ENCODE measurements at places on chromosomes 13 and 19.

GRCh38 chr13:44331912-44332851, 41.4 kb upstream of the SERP2 start:
- DNase-seq: no peak

DNA sequence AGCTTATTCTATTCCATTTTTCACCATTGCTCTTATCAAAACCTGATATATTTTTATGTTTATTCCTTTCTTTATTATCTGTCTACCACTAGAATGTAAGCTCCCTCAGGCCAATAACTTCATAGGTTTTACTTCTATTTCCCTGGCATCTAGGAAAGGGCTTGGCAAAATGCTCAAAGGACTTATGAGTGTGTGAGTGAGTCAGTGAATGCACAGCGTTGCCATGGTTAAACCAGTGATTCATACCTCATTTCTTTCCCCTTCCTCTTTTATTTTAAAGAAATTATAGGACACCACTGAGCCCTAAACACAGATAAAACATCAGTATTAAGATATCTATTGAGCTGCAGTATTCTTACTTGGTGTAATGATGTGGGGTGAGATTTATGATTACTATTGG, 162.1 kb downstream of the GPC6 start:
- DNase-seq: no peak

DNA sequence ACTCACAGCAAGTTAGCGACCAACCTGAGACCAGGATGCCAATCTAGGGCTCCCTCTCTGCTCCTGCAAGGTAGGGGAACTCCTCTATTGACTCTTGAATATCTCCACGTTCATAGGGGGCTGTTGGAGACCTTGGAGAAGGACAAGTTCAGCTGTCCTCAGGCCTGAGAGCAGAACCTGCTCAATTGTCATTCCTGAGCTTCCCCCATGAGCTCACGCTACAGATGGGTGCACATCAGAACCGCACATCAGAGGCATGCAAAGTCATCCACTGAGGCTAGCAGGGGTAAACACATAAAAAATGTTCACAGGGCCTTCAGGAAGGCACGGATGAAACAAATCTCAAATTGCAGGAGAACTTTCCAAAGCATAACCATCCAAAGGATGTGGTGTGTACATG, 168.8 kb upstream of the ZNF507 start:
- no peak for DNase-seq

GRCh38 chr13:50526661-50527071, 316.8 kb downstream of the DLEU7 start:
- DNase-seq: no peak

- DNase-seq: no peak
These were observed 21.4 kb downstream of the UHRF1 start for GRCh38 chr19:4930664-4931063.

GRCh38 chr13:112964971-112965492, 4.0 kb upstream of the MCF2L start:
- no peak for DNase-seq

- peak; percentile 48 for DNase-seq
These were observed 4.2 kb downstream of the LIPE start for GRCh38 chr19:42422901-42423461.

DNA sequence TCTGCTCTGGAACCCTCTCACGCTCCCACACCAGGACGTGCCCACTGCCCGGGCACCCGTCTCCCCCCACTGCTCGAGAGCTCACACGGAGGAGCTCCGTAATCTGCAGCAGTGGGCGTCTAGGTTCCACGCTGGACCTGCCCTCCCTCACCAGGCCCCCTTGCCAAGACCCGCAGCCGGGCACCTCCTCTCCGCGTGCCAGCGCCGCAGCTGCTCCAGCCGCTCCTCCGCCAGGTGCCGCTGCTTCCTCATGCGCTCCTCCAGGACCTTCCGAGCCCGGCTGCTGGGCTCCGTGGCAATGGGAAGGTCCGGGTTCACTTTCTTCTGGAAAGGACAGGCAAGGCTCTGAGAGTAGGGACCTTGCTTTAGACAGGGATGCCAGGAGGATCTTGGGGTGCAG, 35.0 kb upstream of the MATK start:
- no peak for DNase-seq

DNA sequence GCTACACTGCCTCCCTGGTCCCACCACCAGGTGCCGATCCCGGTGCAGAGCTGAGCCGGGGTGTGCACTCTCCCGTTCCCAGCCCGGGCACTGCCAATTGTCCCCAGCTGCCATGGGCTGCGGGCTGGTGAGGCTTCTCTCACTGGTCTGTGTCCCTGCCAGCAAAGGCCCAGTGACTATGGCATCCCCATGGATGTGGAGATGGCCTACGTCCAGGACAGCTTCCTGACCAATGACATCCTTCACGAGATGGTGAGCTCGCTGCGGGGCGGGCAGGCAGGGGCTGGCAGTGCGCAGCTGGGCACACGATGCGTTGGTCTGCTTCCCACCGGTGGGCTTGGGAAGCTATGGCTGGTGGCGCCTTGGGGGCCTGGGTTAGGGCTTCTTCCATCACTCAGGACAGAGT, 14.6 kb downstream of the MPND start:
- DNase-seq: no peak

DNA sequence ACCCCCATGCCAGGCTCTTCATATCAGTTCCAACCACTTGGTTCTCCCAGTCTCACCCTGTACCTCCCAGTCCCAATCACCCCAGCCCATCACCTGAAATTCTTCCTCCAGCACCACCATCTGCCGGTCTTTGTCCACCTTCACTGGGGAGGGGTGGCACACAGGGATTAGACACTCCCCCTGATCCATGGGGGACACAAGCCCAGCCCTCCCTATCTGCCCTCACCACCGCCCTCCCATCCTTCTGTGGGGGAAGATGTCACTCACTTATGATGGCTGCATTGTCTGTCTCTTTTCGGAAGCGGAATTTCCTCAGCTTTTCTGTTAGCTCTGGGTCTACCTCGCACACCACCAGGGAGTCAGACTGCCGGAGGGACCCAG, 685 bp downstream of the GMFG start:
- DNase-seq: no peak

DNA sequence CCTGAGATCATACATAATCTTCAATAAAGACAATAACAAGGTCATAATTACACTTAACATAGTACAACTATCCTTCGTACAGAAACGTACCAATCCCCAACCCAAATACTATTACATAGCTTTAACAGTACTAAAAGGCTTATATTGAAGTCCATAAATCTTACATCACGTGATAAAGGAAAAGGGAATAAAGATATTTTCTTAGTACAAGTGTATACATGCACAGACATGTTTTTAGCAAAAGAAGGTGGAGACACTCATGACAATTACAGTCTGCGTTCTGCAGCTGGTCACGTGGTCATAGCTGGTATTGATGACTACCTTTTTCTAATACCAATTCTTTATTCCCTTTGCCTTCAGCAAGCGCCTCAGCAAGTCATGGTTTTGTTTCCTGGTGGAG, 464.5 kb upstream of the SLITRK5 start:
- no peak for DNase-seq

DNA sequence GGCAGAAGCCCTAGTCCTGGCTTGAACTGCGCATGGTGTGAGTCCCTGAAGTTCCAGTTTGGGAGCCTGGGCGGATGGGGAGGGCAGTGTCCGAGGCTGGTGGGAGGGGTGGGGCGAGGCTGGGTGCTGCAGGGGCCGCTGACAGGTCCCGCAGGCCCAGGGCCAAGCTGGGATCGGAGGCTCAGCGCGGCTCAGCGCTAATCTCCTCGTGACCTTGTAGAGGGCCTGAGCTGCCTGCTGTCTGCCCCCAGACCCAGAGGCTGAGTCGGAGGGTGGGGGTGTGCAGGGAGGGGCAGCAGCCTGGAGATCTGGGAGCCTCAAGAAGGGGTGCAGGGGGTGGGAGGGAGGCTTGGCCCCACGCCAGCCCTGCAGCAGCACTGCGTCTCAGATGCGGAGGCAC, 3.0 kb downstream of the ATP1A3 start:
- no peak for DNase-seq

DNA sequence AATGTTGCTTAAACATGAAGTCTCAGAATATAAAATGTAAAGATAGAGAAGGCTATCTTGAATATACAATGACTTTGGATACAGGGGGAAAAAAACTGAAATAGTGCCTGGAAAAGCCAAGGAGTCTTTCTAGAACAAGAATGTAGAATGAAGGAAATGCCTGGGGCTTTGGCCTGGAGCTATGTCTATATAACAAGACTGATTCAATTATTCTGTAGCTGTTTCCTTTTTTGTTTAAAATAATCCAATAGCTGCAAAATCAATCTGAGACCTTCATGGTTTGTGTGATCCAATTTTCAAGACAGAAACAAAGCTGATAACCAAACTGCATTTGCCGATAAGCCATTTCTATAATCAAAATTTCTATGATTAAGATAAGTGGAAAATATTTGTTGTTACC, 530.9 kb upstream of the NBEA start:
- no peak for DNase-seq

- no peak for DNase-seq
These were observed 442 bp upstream of the FGF14 start for GRCh38 chr13:102402290-102402689.

DNA sequence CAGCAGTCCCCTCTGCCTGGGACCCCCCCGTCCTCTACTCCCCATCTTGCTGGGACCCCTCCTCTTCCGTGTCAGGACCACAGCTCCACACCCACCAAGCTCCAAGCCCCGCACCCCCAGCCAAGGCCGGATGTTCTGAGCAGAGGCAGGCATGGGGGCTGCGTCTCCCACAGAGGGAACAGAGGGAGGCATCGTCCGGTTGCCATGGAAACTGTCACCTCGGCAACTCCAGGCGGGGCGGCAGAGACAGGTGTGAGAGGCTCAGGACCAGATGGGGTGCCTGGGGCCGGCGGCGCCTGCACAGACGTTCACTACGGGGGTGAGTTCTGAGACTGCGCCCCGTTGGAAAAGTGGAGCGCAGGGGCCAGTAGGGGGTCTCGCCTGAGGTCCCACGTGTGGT, 5.4 kb downstream of the RNU6-9 start:
- DNase-seq: no peak

DNA sequence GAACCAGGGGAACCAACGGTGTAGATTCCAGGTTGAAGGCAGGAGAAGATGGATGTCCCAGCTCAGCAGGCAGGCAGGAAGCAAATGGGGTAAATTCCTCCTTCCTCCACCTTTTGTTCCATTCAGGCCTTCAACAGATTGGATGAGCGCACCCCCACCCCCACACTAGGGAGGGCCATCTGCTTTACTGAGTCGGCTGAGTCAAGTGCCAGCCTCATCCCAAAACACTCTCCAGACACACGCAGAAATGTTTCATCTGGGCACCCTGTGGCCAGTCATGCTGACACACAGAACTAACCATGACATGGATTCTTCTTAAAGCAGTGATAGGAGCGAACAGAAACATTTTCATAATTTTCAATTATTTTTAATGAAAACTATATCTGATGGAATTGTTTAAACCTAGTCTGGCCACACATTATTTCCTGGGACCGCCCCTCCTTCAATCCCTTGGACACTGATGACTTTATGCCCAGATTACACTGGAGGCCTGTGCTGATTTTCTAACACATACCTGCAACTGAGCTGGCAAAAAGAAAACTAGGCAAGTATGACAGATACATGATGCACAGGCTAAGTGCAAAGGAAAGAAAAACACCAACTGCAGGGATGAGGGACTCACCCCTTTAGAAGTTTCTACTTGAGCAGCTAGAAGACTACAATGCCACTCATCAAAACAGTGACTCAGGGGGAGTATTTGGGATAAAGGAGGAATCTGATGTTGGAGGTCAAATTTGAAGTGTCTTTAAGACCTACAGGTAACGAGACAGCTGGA, 154.2 kb downstream of the TNFRSF19 start:
- DNase-seq: no peak

GRCh38 chr19:310141-310651, 19.0 kb upstream of the PLPP2 start:
- DNase-seq: no peak

DNA sequence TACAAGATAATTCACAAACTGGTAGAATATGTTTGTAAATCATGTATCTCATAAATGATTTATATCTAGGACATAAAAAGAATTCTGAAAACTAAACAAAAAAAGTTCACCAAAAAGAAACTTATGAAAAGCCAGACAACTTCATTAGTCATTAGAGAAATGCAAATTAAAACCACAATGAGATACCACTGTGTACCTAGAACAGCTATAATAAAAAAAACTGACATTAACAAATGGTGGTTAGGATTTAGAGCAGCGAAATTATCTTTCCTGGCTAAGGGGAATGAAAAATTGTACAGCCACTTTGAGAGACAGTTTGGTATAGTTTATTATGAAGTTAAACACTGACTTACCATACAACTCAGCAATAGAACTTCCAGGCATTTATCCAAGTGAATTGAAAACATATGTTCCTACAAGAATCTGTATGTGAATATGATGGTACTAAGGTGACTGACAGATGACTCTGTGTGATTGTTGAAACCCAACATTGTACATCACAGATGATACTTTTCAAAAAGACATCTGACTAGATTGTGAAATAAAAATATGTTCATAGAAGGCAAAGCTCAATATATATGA, 41.8 kb downstream of the UGGT2 start:
- DNase-seq: no peak

DNA sequence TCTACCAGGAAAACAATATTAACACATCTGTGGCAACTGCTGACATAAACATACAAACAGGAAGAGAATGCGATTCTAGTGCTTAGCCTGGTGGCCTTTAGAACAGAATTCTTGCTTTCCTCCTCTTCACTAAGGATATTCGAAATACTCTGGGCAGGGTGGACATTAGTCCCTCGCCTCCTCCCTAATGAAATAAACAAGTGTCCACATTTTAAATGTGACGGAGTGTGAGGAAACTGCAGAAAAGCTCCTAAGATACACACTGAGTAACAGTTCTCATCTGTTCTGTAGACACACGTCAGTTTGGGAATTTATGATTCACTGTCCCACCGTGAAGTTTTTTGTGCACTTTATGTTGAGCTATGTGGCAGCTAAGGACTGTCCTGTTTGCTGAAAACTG, 639 bp downstream of the STARD13 start:
- DNase-seq: no peak

GRCh38 chr13:61036715-61037114, 378.9 kb downstream of the PCDH20 start:
- no peak for DNase-seq

DNA sequence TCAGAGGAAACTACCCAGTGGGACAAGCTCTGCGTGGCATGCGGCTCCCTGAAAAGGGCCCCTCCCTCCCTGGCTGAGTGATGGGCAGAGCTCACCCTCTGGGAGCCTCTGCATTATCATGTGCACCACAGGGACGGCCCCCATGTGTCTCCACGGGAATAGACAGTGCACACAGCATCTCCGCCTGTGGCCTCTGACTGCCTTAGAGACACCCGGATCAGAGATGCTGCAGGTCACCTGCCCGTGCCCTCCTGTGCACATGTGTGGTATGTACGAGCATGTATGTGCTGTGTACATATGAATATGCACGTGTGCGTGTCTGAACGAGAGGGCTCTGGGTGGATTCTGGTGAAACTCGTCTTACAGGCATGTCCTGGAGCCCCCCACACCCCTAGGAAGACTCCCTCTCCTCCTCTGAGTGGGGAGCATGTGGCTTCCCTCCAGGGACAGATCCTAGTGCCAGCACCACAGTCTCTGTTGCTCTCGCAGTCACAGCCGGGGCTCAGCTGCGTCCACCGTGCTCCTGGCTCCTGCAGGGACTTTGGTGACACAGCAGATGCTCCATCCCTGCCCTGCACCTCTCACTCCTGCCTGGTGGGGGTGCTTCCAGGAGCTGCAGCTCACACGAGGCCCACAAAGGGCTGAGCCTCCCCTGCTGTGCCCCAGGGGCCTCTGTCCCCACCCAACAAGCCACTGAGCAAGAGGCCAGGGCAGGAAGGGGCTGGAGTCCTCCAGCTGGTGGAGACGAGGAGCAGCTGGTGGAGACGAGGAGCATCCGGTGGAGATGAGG, 19.6 kb downstream of the C13orf46 start:
- DNase-seq: no peak

Data from left renal pelvis (tissue), 4 donors.